GM18507 (cell line): ENCODE measurements at places on chromosomes 6 and 20.

GRCh38 chr20:57902473-57902872, 192.7 kb upstream of the PMEPA1 start:
- DNase-seq = peak; percentile 4

GRCh38 chr6:19895866-19896692, 58.9 kb downstream of the ID4 start:
- DNase-seq = no peak

- no peak for DNase-seq
Measured at GRCh38 chr6:25193460-25194171, 85.6 kb upstream of the CARMIL1 start.

- no peak for DNase-seq
Measured at GRCh38 chr6:13508711-13509705, 21.6 kb upstream of the GFOD1 start.

GRCh38 chr20:9215539-9215938, 146.7 kb downstream of the PLCB4 start:
- no peak for DNase-seq

DNA sequence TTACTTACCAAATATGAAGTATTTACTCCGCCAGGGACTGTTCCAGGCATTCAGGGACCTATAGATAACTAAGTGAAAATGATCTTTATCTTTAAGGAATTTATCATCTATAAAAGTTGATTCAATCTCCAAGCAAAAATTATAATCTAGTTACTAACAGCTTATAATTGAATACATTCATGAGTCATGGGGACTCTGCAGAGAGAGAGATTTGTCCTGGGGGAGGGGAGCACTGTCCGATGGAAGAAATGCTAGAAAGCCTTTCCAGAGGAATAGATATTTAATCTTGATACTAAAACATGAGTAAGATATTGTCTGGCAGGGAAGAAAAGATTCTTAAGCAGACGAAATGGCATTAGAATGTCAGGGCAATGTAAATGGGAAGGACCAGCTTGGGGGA, 139.3 kb downstream of the CD164 start:
- no peak for DNase-seq

DNA sequence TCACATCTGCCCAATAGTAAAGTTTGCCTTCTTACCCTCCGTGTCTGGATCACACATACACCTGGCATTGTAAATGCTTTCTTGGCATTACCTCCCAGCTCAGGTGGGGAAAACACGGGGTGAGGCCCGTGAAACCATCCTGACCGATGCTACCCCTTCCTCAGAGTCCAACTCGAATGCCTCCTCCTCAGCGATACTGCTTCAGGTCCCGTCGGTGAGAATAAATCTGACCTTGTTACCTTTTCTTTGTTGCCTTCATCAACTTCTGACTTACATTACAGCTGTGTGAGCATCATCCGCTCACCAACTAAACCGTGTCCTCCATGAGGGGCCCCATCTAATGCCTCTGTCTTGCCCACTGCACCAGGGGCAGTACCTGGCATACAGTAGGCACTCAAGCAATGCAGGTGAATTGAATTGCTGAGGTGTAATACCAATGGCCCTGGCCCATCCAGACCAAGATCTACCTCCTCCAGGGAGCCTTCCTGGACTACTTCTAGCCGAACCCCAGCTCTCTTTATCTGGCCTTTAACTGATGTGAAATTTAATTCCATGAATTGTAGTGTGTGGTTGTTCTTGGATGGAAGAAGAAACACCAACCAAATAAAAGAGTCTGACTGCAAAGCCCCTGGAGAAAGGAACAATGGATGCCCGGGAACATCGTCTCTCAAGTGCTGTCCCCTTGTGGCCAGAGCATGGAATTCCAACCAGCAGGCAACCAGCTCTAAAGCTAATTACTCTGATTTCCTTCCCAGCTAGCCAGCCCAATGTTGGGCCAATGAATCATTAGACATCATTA, 141.5 kb downstream of the ANKRD60 start:
- DNase-seq = peak; percentile 15

DNA sequence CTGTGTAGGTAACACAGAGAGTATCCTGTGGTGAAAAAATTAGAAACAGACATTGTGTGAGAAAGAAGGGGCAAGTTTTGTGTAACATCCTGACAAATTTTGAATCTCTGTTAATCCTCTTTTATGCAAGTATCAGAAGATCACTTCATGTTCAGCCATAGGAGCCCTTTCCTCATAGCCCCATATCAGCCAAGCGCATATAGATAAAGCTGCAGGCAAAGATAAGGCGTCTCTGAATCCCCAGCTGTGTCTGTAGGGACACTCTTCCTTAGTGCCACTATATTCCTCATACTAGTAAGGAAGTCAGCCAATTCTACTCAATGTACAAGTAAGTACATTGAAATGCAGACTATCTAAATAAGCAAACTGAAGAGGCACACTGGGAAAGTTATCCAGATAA, 22.3 kb downstream of the HTR1E start:
- no peak for DNase-seq

DNA sequence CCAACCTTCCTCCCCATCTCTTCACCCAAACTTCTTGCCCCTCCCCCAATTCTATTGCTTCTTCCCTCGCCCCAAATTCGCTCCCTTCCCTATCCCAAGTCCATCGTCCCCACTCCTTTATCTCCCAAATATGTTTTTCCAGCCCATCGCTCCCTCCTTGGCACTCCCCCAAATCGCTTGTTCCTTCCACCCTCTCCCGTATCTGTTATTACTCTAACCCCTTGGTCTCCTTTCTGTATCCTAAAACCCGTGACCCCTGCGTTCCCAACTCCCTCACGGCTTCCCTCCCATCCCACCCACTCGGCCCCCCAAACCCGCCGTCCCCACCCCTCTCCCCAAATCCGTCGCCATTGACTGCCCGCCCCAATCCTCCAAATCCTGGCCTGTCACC, 584 bp downstream of the MTCH1 start:
- DNase-seq = no peak

DNA sequence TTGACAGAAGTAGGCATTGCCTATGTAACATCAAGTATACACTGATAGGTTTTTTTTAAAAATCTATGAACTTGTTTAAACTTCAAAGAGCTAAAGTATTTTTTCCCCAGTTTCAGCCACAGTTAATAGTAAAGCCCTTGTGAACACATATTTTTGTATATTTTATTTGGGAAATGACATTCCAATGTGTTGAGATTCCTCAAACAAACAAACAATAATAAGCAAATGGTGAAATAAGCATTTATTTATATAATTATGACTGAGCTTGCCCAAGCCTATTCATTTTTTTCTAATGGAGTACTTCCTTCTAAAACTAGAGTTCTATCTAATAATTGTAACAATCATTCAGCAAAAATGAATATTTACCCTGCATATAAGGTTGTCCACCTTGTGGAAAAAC, 12.5 kb downstream of the SYCP2 start:
- DNase-seq = no peak

GRCh38 chr20:5056801-5057599, 55.7 kb upstream of the SLC23A2 start:
- no peak for DNase-seq

GRCh38 chr6:114100215-114100994, 129.5 kb upstream of the HDAC2 start:
- DNase-seq = no peak

DNA sequence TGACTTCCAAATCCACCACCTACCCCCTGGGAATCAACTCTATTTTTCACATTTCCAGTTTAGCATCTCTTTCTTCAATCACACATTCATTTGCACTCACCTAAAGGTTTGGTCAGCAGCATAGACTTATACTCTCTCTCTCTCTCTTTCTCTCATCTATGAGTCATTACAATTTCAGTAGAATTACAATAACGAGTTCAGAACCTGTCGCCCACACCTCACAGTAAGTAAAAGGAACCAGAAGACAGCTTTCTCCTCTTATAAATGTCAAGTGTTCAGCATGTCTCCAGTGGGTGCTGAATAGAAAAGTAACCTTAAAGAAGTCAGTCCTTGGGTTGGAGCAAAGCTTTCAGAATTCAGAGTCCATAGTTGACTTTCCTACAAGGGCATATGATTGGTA, 1.1 kb upstream of the PHACTR1 start:
- no peak for DNase-seq

DNA sequence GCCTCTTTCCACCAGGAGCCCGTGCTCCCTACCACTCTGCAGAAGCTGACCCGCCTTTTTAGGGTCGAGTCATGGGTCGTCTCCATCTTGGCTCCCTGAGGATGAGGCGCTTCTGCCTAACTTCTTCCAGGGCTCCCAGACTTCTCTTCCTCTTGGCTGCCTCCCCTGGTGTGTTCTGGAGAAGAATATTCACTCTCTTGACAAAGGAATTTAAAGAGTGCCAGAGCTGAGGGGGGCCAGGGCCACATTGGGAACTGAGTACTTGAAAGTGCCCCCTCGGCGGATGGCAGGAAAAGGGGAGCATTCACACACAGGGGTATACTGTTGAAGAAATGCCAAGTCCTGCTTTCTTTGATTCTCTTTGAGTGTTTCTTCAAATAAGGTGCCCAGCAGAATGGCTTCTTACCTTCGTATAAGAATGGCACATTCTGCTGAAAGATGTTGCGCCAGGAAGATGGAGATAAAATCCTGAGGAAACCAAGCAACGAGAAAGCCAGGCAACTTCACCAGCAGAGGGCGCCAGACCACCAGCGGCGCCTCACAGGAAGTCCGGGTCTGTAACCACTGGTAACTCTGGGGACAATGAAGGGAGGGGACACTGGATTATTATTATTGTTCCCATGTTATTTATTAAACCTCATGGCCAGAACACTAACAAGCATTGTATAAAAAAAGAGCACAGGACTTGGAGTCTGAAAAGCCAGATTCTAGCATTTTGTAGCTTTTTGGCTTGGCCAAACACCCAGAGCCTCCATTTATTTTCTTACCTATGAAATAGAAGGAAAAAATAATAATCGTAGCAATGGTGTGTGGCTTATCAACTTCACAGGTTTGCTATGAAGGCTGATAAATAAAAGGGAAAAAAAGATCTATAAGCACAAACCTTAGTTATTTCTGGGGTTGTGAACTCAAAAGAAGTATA, 176.7 kb downstream of the HACE1 start:
- peak; percentile 42 for DNase-seq

GRCh38 chr20:15905661-15906060, 667.6 kb downstream of the KIF16B start:
- no peak for DNase-seq

DNA sequence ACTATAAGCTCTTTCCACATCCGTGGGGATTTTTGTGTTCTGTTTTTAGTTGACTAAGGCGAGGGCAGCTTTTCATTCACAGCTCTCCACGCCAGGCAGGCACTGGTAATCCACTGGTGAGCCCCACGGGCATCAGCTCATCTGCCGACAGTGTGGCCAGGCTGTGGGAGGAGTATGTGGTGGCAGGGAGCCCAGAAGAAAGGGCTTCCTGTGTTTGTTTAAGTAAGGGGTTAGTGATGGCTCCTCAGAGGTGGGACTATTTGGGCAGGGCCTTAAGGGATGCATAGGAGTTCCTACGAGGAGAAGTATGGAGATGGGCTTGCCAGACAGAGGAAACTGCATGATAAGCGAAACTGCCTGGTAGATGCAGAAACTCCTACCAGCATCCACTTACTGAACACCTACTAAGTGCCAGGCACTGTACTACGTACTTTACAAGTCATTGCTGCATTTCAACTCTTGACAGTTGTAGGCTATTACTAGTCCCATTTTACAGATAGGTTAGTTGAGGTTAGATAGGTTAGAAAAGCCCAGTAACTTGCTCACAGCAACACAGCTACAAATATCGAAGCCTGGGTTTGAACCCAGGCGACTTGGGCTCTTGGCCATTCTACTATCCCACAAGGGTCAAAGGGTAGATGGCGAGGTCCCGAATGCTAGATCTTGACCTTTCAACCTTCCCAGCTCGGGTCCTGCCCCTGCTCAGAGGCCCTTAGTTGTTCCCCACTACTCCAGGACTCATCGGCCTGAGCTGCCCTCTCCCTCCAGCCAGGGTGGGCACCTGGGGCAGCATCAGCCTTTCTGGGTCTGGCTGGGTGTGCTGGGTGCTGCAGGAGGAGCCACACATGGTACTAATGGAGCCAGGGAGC, 55.1 kb downstream of the CEBPB start:
- DNase-seq = no peak

DNA sequence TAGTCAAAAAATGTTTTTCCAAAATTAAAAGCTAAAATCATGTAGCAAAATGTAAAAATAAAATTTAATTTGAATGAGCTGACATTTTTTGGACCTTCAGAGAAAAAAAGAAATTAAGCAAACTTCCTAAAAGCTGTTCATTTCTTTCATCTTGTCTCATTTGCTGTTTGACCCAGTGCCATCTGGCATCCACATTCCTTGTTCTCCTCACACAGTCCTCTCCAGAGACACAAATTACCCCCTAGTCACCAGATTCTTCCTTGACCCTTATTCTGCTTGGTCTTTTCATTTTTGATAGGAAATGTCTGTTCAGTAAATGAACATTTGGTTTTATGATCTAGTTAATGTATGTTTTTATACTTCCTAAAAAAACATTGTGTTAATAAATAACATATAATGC, 55.2 kb downstream of the HDDC2 start:
- DNase-seq = no peak

- no peak for DNase-seq
Measured at GRCh38 chr6:36724514-36725390, 27.1 kb downstream of the RAB44 start.

DNA sequence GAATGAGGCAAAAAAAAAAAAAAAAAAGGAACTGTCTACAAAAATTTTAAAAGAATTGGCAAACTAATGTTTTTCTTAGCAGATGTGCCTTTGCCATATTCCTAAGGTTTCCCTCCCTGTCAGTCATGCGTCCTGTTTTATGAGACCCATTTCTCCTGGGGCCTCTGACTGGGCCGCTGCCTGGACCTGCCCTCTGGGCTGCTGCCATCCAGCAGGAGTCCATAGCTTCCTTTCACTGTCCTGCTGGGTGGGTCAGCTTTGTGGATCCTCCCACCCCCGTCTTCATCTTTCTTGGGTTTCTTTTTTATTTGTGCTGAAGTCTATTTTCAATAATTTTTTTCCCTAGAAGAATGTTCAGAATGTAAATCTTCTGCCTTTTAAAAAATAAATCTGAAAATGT, 110.8 kb upstream of the SCP2D1 start:
- no peak for DNase-seq

GRCh38 chr6:139251691-139252390, 40.0 kb downstream of the TXLNB start:
- DNase-seq = no peak

DNA sequence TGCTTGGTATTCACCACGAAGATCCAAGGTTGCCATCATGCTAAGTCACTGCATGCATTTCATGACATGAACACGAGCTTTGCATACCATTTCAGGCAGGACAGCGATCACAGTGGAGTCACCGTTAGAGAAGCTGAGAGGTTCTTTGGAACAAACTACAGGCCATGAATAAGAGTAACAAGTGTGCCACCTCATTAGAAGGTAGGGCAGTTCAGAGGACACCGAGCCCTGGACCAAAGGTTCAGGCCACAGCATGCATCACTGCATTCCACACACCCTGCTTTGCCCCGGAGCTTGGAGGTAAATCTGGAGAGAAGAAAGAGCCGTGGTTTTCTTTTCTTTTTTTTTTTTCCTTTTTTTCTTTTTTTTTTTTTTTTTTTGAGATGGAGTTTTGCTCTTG, 66.9 kb upstream of the CDH4 start:
- DNase-seq = no peak
